ENCODE measurements at places on chromosomes 1 and 21.

DNA sequence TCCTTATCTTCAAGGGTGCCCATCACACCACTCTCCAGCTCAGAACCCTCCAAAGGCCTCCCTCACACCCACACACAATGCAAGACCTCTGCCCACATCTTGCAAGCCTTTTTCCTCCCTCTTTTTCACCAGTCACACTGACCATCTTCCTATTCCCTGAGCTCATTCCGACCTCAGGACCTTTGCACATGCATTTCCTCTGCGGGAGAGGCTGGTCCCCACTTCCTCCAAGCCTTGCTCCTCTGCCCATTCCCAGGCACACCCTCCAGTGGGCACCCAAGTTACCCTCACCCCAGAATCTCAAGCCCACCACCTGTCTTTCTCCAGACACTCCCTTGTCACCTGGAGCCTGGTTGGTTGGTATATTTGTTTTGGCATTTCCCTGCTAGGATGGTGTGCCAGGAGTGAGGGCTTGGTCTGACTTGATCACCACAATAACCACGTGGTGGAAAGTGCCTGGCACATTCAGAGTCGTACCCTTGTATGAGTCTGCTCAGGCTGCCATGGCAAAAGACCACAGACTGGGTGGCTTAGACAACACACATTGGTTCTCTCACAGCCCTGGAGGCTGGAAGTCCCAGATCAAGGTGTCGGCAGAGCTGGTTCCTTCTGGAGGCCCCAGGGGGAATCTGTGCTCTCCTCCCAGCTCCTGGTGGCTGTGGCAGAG is 13.2 kb downstream of the MX2 start:
- no peak for DNase-seq

DNA sequence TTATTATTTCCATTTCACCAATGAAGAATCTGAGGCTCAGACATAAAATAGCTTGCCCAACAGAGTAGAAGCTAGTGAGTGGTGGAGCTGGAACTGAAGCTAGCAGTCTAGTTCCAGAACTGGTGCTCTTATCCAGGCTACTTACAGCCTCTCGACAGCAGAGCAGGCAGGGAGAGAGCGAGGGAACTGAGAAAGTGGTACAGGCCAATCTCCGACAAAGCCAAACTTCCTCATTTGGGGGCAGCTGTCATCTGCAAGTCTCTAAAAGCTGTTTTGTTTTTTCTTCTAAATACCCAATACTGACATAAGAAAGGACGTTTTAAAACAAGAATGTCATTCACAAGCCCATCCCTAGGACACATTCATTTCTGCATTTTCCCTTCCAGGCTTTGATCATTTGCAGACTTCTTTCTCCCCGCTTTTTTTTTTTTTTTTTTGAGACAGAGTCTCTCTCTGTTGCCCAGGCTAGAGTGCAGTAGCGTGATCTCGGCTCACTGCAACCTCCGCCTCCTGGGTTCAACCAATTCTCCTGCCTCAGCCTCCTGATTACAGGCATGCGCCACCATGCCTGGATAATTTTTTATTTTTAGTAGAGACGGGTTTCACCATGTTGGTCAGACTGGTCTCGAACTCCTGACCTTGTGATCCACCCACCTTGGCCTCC is 20.0 kb downstream of the YIPF1 start:
- DNase-seq = peak; percentile 82

- no peak for DNase-seq
Measured at GRCh38 chr1:218209351-218209861, 75.7 kb upstream of the RRP15 start.

GRCh38 chr1:91803847-91804545 is 82.0 kb downstream of the TGFBR3 start:
- peak; percentile 49 for DNase-seq

- no peak for DNase-seq
Measured at GRCh38 chr1:201941420-201942128, 4.8 kb downstream of the LMOD1 start.

DNA sequence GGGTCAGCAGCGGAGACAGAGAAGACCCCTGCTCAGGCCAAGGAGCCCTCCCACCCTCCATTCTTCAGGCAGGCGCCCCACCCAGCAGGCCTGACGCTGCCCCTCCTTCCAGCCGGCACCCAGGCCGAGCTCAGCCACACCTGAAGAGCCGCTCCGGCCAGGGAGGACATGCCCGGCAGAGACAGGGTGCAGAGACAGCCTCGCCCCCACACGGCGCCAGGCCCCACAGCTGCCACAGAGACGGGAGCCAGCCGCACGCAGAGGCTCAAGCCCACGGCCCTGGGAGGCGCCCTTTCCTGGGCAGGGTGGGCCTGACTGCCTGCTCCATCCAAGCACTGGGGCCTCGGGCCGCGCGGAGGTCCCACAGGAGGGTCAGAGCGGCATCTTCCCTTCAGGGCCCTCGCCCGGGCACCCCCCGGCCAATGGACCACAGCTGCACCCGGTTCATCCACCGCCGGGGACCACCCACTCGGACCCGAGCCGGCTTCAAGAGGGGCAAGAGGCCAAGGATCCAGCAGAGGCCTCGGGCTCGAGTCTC is 5.2 kb downstream of the TTLL10 start:
- no peak for DNase-seq

GRCh38 chr21:32226444-32226843 is 52.4 kb downstream of the MIS18A start:
- no peak for DNase-seq

GRCh38 chr21:39796466-39796865 is 51.5 kb downstream of the IGSF5 start:
- no peak for DNase-seq

GRCh38 chr1:208151728-208152598 is 92.2 kb downstream of the PLXNA2 start:
- no peak for DNase-seq

- no peak for DNase-seq
Measured at GRCh38 chr1:29129916-29130315, 6.2 kb upstream of the TMEM200B start.

DNA sequence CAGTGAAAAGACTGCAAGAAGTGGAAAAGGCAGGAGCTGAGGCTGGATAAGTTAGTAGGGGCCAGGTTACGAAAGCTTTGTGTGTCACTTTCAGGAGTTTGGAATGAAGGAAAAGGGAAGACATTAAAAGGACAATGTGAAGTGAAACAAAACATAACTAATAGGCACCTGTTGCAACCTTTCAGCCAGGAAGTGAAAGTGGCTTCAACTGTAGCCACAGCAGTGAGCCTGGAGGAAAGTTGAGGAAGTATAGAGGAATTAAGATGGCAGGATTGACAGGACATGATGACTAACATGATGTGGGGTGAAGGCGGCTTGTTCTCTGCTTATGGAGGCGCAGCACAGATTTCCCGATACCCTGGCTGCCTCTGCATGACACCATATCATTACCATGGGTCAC is 68.9 kb downstream of the C4BPA start:
- no peak for DNase-seq

- DNase-seq = peak; percentile 69
Measured at GRCh38 chr1:59976194-59977074, 49.9 kb upstream of the CYP2J2 start.

DNA sequence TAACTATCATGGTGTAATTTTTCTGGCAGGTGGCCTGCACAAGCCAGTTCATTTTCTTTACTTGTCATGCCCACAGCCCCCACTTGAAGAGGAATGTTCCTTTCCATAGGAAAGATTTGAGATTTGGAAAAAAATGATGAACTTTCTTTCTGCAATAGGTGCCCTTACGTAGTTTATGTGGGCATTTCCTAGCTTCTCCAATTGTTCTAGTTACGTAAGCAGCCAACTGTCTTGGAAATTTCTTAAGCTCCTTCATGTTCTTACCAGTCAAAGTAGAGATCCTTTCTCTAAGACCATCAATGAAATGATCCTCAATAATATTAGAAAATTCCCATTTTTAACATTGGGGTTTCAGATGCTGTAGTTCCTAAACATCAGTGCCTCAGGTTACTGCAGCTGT is 109.5 kb upstream of the F3 start:
- no peak for DNase-seq

GRCh38 chr1:117562581-117563491 is 43.0 kb upstream of the TENT5C start:
- no peak for DNase-seq

DNA sequence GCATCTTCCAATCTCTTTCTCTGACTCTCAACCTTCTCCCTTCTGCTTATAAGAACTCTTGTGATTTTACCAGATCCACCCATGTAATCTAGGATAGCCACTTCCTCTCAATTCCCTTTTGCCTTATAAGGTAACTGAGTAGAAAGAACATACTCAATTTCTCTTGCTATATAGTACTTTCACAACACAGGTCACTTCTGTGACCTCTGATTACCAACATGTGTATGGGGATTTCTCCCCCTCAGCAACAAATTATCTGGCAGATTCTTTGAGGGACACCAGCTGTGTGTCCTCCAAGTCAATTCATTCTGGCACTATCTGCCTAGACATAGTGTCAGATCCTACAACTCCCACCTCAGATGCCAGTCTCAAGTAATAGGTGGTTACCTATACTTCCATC is 62.5 kb downstream of the IL23R start:
- DNase-seq = no peak

GRCh38 chr1:7490576-7490975 is 280.5 kb upstream of the VAMP3 start:
- no peak for DNase-seq

DNA sequence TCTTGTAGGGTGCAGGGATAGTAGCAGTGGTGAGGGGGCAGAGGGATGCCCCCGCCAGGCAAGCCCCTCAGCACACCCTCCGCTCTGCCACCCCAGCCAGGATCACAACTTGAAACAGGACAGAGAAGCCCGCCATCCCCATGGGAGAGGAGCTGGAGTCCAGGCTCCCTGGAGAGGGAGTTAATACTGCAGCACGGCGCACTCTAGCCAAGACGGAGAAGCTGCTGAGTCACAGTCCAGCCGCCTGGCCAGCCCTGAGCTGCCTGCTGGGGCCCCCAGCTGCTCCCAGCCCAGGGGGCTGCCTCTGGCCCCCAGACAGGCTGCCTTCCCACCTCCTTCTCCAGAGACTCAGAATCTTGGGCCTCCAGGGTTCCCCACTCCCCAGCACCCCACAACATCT is 87.2 kb downstream of the SYT2 start:
- DNase-seq = no peak

GRCh38 chr21:45431781-45432572 is 27.0 kb downstream of the COL18A1 start:
- no peak for DNase-seq

GRCh38 chr1:10938741-10939417 is 73.6 kb upstream of the TARDBP start:
- no peak for DNase-seq

DNA sequence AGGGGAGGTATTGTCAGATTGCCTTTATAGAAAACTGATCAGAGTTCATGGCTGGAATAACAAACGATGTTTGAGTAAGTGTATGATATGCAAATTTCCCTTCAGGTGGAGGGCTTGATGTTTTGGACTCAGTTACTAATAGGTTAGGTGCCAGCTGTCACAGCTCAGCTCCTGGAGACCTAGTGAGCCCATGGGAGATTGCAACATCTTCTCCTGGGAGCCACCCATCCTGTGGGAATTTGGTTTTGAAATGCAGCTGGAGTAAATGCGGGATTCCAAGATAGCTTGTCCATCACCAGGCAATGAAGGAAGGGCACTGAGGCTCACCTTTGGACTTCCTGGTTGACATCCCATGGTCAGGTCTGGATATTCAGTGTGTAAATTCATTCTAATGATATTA is 211.4 kb upstream of the NRIP1 start:
- no peak for DNase-seq

GRCh38 chr1:185249563-185249962 is 67.5 kb downstream of the IVNS1ABP start:
- DNase-seq = no peak

DNA sequence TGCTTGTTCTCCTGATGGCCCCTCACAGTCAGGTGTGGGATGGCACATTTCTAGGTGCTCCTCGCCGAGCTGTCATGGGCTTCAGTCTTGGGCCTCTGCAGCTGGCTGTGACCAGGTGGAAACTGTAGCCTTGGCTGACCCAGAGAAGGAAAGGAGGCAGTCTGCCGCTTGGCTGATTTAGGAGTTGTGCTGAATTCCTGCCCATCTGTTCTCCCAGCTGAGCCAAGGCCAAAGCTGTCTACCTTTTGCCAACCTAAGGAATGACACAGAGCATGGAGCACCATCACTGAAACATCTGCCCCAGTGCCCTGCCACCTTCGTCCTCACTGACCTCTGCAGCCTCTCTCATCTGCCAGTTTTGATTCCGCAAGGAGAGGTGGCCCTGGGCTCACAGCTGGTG is 27.9 kb downstream of the UTP25 start:
- no peak for DNase-seq

GRCh38 chr21:43872531-43873197 is 7.6 kb downstream of the AGPAT3 start:
- DNase-seq = no peak

DNA sequence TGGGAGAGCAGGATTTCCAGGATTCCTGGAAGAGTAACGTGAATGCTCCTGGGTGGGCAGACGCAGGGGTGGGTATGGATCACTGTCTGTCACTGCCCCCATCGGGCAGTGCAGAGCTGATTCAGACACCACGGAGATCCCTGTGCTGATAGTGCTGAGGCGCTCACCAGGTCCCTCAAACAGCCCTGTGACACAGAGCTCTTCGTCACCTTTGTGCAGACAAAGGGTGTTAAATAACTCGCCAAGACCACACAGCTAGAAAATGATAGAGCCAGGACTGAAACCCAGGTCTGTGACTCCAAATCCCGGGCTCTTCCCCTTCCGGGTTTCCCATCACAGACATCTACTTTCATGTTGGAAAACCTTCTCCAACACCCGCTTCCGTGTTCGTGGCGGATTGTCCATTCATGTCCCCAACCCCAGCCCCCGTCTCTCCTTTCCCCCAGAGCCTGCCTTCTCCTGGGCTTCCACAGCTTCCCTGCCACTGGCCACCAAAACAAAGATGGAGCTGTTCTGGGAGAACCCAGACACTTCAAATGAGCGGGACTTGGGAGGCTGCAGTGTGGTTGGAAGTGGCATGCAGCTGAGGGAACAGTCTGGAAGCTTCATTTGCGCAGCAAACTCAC is 2.6 kb downstream of the EFHD2 start:
- DNase-seq = no peak

DNA sequence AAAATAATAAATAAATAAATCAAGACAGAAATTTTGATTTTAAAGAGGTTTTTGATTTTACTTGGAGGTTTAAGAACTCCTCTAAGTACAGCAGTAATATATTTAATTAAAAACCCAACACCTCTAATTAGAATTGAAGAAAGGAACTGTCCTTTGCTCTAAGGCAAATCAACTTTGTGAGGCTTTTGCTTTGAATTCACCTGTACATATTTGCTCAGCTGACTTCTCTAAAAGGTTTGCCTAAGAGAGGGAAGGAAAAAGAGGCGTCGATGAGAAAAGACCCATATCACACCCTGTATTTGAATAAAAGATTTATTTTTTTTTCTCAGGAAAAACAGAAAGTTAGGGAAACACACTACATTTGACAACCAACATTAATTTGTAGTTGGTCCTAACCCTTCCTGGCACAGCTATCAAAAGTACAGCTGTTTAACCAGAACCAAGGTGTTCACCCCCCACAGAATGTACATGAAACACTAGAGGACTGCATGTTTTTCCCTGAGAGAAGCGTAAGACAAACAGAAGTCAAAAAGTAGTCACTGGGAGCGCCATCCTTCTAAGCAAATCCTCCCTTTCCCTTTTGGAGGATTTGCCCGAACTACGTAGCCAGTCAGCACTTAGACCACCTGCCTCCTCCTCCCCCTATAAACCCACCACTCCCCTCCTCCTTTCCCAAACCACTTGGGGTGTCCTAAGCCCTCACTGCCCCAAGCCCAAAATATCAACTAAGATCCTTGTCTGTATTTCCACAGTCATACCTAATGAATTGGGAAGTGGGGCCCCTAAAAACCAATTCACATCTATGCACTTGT is 4.9 kb downstream of the MCL1 start:
- DNase-seq = no peak

All from Kasumi-1 (cell line).